ENCODE measurements at places on chromosomes 16 and 17.

DNA sequence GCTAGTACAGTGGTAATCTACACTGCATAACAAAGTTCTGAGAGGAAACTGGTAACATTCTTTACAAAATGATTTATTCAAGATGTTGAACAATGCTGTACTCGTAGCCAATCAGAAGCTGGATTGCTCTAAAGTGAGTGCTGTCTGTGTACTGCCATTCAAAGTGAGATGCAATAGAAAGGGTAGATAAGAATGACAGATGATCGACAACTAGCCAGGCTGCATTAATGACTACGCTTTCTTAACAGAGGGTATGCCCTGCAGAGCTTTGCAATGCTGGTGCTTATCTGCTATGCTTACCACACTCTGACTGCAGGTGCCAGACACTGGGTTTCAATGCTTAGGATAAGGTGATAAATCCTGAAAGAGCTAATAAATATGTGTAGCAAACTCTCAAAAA, 46.1 kb upstream of the SLC25A19 start:
- no peak for DNase-seq

DNA sequence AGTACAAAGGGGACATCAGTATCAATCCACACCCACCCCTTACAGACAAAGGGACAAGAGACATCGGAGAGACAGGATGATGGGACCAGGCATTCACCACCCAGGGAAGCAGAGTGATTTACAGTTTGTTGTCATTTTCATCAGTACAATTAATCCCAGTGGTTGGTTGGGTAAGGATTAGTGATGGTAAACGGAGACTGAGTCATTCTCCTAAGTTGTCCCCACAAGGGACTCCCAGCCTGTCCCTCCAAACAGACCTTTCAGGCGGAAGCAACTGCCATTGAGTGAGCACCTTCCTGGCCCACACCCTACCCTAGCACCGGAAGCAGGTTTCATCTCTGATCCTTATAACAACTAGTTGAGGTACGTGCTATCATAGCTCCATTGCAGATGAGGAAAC, 11.2 kb downstream of the PPL start:
- DNase-seq = no peak

GRCh38 chr17:73338050-73338521, 26.3 kb upstream of the CDC42EP4 start:
- no peak for DNase-seq

DNA sequence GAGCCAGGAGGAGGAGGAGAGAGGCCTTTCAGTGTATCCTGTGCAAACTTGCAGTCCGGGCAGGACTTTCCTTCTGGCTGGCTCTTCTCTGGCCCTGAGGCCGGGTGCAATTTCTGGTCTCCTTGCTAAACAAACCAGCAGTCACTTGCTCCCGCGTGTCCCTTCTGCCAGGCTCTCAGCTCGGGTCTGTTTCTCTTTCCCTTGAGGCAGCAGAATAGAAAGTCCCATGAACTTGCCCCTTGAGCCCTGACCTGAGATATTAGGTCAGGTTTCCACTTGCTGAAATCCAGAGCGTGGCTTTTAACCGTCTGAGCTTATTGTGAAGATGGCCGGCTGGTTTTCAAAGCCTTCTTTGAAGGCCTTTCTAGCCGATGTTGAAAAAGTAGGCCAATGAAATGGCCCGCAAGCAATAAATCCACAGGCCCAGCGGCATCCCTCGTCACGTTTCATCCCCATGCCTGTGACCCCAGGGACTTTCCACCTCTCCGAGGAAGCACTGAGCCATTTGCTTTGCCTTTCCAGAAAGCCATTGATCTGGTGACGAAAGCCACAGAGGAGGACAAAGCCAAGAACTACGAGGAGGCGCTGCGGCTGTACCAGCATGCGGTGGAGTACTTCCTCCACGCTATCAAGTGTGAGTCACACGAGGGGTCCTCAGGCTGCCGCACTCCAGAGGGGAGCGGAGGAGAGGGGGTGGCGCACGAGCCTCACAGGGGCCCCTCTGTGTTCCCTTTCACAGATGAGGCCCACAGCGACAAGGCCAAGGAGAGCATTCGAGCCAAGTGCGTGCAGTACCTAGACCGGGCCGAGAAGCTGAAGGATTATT, 4.5 kb downstream of the VPS4A start:
- DNase-seq = no peak

DNA sequence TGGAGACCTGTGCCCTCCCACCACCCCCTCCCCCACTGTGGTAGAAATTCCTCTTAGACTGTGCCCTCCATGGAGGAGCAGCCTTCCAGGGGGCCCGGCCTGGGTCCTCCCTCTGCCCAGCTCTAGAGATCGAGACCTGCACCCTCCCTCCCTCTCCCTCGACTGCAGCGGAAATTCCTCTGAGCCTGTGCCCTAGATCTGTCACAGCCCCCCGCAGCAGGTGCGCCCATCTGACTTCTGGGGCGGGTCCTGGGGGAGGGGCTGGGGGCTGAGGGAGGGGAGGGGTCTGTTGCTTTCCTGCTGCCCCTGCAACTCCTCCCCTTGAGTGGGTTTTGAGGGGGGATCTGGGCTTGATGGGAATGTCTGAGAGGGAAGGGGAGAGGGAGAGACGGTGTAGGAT, 177.8 kb upstream of the GSE1 start:
- DNase-seq = no peak

DNA sequence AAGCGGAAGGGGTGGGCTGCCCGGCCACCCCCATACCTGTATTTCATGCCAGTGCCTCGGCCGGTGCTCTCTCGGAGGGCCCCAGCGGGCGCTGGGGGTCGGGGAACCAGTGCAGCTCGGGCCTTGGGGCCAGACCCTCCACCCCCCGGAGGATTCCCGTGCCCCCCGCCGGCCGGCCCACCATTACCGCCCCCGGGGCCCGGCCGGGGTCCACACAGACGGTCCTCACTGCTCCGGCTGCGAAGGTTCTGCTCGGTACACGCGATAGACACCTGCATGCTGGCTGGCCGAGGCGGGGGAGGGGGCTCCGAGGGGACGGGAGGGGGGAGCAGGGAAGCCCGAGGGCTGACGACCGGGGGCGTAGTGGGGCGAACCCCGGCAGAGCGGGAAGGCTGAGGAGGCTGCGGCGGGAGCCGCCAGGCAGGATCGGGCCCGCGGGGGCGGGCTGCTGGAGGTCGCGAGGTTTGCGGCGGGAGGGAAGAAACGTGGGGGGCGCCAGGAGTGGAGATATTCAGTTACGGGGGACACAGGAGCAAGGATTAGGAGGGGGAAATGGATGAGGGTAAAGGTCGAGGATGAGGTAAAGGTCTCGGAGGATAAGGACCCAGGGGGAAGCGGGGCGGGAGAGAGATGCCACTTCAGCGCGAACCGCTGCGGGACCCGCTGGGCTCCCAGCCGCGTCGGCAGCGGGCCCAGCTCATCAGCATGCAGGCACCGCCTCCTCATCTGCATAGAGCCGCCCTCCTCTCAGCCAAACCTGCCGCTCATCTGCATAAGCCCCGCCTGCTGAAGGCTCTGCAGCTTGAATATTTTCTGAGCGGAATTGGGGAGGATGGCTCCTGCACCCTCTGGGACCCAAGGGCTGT, at the start of gene KCNAB3:
Gene KCNAB3, minus strand, starts transcription at position 699 of the 866 bp plus-strand sequence. Its CDS starts 421 bp downstream, at position 278.
- DNase-seq = no peak

- no peak for DNase-seq
Measured at GRCh38 chr16:88012360-88012759, 61.1 kb downstream of the BANP start.

DNA sequence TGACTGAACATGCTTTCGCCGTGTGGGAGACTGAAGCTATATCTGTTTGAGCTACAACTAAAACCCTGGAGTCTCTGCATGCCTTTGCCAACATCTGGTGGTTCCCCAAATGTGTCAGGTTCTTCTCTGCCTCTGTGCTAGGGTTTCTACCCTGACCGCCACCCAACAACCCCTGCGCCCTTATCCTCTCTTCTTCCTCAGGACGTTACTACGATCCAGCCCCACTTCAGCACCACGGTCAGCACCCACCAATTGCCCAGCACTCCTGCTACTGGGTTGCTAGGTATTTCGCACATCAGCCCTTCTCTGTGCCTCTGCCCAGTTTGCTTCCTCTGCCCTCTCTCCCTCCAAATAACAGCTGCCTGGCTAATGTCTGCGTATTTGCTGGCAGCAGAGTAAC, 106.3 kb upstream of the HSBP1 start:
- no peak for DNase-seq

DNA sequence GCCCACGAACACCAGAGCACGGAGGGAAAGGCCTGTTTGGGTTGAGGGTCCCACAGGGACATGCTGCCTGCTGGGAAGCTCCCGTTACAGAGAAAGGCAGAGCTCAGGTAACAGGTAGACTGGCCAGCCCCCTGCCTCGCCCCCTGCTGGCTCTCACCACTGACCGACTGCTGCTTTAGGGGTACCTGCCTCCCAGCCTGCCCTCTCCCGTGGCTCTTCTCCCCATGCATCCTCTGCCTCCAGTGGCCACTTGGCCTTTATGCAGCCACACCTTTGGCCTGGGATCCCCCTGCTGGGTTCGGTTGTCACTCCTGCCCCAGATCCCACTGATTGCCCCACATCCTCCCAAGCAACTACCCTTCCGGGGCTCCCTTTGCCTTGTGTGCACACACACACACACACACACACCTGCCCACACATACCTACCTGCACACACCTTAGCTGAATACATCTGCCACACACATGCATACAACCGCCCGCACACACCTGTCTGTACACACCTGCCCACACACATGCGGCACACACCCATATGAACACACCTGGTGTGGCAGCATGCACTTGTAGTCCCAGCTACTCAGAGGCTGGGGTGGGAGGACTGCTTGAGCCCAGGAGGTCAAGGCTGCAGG, 7.1 kb downstream of the MCRIP1 start:
- no peak for DNase-seq

GRCh38 chr16:85057948-85058347, 30.4 kb downstream of the KIAA0513 start:
- no peak for DNase-seq

- peak; percentile 97 for DNase-seq
Measured at GRCh38 chr16:4522051-4522581, 16.5 kb downstream of the CDIP1 start.

GRCh38 chr16:49590166-49590871, 216.7 kb downstream of the C16orf78 start:
- no peak for DNase-seq

GRCh38 chr16:87316450-87316922, 706 bp downstream of the C16orf95 start:
- DNase-seq = no peak

- DNase-seq = no peak
Measured at GRCh38 chr16:2282866-2283555, 15.1 kb upstream of the RNPS1 start.

DNA sequence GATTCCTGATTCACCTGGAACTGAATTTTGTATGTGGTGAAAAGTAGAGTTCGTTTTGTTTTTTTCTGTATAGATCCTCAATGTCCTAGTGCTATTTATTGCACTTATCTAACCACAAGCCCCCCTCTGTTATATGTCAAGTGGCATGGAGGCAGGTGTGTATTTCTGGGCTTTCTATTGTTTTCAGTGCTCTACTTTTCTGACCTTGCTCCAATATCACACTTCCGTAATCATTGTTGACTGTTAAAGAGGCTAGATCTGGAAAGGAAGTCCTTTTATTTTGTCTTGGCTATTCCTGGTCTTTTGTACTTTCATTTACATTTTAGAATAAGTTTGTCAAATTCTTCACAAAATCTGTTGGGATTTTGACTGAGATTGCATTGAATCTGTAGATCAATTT, 26.8 kb upstream of the FBXO47 start:
- DNase-seq = no peak

GRCh38 chr16:8605554-8605953, 15.2 kb upstream of the TMEM114 start:
- DNase-seq = no peak

DNA sequence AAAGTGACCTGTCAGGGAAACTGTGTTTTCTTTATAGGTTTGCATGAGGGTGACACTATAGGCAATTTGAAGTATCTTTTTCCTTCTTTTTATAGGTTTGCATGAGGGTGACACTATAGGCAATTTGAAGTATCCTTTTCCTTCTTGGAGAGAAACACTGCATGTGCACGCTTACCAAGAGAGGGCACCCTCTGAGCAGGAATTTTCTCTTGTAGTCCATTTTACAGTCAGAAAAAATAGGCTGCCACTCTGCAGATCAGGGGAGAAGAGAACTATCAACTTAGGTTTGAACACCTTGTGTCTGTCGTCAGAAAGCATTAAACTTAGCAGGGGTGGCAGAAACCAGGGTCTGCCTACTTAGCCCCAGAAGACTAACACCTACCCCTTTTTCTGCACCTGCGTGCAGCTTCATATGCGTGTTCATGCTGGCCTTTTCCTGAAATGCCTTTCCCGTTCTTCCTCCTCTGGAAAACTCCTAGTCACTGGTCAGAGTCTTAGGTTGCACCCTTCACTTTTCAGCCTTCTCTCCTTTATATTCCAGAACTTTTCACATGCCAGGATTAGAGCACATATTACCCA, 16.4 kb upstream of the SMIM36 start:
- DNase-seq = peak; percentile 9

- no peak for DNase-seq
Measured at GRCh38 chr17:64154313-64154695, 24.4 kb upstream of the ERN1 start.

DNA sequence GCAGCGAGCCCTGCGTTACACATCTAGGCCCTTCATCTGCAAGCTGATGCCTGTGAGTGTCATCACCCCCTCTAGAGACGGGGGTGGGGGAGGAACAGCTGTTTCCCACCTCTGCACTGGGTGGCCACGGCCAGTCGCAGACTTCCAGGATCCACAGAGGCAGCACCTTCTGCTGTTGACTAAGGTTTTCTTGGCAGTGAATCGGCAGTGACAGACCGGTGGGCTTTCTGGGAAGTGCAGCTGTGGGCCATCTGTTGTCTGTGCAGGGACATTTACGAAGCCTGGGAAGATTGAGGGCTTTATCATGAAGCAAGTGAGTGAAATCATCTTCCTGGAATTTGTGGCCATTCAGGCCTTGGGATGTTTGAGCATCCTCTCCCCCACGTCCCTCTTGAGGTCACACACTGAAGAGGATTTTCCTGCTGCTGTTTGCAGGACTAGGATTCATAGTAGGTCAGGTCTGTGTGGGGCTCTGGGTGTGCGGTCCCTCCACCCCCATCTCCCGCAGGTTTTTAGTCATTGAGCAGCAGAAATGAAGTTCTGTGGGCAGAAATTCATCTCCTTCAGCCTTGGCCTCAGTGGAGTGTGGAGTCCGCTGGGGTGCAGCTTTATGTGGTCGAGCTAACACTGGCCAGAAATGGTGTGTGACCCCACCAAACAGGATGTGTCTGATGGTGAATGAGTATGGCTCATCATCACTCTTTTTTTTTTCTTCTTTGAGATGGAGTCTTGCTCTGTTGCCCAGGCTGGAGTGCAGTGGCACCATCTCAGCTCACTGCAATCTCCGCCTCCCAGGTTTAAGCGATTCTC, 12.0 kb downstream of the PGS1 start:
- no peak for DNase-seq

DNA sequence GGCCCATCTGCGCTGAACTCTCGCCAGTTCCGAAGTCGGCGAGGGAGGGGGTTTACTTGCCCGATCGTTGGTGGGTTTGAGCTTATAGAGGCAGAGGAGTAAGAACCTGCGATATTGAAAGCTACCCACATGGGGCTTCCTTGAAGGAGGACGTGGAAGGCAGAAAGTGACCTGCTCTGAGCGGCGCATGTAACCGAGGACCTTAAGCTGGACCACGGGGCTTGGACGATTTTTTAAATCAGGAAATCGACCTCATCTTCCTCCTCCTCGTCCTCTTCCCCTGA, 2.0 kb downstream of the PRAC2 start:
- DNase-seq = no peak
